ENCODE measurements at places on chromosomes 11 and 22. TPM values are rescaled to one million over a fixed set of nuclear protein-coding genes. Genes with fewer than 3 reads are reported as not detected.

DNA sequence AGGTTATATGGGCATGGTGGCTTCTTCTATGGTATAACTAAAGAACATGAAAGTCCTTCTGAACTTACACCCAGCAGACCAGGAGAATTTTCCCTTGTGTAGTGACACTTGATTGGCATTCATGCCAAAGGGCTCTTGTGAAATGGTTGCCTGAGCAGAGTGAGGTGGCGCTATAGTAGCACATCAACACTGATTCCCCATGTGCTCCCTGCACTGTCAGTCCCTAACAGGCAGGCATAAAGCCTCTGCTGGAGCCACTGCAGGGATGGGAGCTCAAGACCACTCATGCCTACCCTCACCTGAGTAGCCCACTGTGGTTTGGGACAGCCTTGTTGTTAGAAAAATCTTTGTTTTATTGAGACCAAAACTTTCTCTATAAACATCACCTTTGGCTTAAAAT lies 92.6 kb upstream of the LIN7C start:
- peak; percentile 35 for DNase-seq

- DNase-seq: no peak
These were observed 30.4 kb downstream of the USH1C start for GRCh38 chr11:17513853-17514252.

- DNase-seq: no peak
These were observed 25.2 kb downstream of the MORC2 start for GRCh38 chr22:30943368-30943767.

GRCh38 chr11:68021167-68021787 lies 9.2 kb upstream of the NDUFS8 start:
- DNase-seq: peak; percentile 67

- DNase-seq: no peak
These were observed 99.8 kb downstream of the MICAL2 start for GRCh38 chr11:12210200-12210599.

The P2RX3 gene
- total RNA-seq: 2.4 TPM

- DNase-seq: no peak
These were observed 418.2 kb downstream of the METTL15 start for GRCh38 chr11:28526406-28526751.

- no peak for DNase-seq
These were observed 4.1 kb downstream of the ST3GAL4 start for GRCh38 chr11:126359431-126360048.

The KMT5B gene
- total RNA-seq: 62.4 TPM

- no peak for DNase-seq
These were observed 2.4 kb downstream of the MAPK1 start for GRCh38 chr22:21865041-21865440.

The MRGPRG gene
- total RNA-seq: not detected

DNA sequence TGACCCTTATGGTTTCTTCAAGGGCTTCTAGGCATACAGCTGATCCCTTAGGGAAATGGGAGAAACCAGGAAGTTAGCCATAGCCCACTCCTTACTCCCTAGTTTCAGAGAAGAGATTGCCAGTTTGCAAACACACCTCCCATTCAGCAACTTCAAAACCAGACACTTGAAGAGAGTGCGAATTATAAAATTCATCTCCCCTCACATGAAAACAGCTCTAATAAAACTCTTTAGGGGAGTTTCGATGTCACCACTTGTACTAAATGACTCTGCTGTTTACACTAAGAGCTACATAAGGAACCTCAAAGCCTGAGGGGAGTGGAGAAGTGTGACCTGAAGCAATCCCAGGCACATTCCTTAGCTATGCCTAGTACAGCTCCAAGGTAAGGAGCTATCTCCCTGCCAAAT lies 8.3 kb downstream of the LGR4 start:
- no peak for DNase-seq

DNA sequence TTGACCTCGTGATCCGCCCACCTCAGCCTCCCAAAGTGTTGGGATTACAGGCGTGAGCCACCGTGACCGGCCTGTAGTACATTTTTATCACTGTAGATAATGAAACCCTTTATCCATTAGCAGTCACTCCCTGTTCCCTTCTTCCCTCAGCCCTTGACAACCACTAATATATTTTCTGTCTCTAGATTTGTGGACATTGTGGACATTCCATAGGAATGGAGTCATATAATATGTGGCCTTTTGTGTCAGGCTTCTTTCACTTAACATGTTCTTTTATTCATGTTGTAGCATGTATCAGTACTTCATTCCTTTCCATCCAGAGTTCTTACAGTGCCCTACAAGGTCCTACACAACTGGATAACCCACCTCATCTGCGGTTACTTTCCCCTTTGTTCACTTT lies 30.5 kb downstream of the RRM1 start:
- DNase-seq: no peak

DNA sequence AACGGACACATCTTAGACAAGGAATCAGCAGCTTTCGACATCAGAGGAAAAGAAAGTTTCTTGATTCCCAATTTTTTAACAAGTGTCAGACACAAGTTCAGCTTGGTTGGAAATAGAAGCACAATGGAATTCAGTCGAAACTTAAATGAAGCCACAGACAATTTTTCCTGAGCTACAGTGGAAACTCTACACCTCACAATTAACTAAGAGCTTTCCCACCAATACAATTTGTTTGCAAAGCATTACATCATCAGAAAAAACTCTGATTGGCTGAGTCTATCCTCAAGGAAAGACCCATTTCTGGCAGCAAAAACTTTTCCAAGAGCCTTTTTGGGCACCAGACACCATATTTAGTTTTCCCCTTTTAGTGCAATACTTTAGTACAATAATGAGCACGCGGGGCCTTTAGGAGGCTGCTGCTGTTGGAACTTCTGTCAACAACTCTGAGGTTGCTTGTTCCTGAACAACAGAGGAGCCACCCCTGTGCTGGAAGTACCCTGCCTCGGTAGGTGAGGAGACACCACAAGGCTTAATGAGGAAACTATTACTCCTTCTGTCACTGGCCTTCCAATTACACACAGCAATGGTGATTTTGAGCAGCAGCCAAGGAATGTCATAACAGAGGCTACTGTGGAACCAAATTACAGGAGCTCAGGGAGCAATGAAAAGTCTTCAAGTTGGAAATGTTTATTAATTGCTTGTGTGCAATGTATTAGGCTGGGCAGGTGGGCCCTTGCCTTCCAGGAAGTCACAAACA lies 61.9 kb upstream of the BARX2 start:
- DNase-seq: no peak
